ENCODE measurements at places on chromosomes 11 and 22. TPM values are rescaled to one million over a fixed set of nuclear protein-coding genes. Genes with fewer than 3 reads are reported as not detected.

DNA sequence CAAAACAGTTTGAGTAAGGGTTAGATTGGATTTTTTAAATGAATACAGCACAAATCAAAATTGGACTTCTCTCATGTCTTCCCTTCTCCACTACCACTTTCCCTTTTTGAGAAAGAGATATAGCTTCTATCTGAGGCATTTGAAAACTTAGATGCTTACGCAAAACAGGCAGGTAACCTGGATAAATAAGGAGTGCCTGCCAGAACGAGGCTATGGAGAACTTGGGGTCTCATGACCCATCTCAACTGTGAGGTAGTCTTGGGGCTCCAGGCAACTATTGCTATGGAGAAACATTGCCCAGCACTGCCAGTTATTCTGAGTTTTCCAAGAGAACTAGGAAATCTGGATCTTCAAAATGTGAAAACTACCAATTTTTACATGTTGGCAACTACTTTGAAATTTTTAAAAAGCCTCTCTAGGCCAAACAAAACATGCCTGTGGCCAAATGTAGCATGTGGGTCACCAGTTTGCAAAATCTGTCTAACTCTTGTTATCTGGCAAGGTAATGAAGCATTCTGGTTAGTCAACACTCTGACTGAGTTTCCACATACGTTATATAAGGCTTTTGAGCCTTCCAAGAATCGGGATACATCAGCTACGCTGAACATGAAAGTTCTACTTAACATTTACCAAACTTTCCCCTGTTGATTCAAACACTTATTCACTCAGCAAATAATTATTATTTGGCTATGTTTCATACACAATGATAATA lies 752.7 kb downstream of the KCNA4 start:
- no peak overlapping the region for H3K4me3 ChIP-seq
- no peak for DNase-seq
- no peaks in the 10 kb centered on the region for H3K4me1 ChIP-seq
- H3K36me3 ChIP-seq: no peaks in the 10 kb centered on the region

- peaks cover 14% of the 10 kb centered on the region for H3K4me1 ChIP-seq
- H3K27me3 ChIP-seq: no peaks in the 10 kb centered on the region
- H3K36me3 ChIP-seq: no peaks in the 10 kb centered on the region
- no peak overlapping the region for H3K4me3 ChIP-seq
- no peak for DNase-seq
Observed at GRCh38 chr11:96052921-96053651, 129.2 kb upstream of the MTMR2 start.

DNA sequence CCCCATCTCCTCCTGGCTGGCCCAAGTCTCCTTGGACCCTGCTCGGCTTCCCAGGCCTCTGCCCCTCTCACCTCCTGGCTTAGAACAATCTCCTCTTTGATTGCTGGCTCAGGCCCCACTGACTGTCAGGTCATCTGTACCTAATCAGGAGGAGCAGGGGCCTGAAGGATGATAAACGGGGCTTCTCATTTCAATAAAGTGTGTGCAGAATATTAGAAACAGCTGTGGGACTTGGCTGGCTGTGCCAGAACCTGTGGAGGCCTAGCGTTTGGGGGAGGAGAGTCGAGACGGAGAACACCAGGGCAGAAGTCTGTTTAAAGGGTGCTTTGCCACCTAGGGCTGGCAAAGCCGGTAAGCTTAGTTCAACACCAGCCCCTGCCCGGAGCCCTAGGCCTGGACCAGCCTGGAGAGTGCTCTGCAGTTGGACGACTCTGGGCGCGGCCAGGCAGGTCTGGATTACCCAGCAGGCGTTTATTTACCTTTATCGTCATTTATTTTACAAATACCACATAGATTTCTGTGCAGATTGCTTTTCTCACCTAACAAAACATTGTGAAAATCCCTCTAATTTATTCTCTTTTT lies 10.1 kb upstream of the VSIG10L2 start:
- H3K36me3 ChIP-seq: no peaks in the 10 kb centered on the region
- no peak overlapping the region for H3K27ac ChIP-seq
- no peak for DNase-seq
- H3K27me3 ChIP-seq: peaks cover 2% of the 10 kb centered on the region
- no peaks in the 10 kb centered on the region for H3K4me1 ChIP-seq

DNA sequence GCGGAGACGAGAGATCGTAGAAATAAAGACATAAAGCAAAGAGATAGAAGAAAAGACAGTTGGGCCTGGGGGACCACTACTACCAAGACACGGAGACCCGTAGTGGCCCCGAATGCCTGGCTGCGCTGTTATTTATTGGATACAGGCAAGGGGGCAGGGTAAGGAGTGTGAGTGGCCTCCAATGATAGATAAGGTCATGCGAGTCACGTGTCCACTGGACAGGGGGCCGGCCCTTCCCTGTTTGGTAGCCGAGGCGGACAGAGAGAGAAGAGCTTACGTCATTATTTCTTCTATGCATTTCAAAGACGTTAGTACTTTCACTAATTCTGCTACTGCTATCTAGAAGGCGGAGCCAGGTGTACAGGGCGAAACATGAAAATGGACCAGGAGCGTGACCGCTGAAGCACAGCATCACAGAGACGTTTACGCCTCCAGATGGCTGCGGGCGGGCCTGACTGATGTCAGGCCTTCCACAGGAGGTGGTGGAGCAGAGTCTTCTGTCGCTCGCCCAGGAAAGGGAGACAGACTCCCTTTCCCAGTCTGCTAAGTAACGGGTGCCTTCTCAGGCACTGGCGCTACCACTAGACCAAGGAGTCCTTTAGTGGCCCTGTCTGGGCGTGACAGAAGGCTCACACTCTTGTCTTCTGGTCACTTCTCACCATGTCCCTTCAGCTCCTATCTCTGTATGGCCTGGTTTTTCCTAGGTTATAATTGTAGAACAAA lies 24.8 kb downstream of the PPP6R2 start:
- no peaks in the 10 kb centered on the region for H3K36me3 ChIP-seq
- H3K27me3 ChIP-seq: no peaks in the 10 kb centered on the region
- no peak overlapping the region for H3K27ac ChIP-seq
- H3K4me1 ChIP-seq: no peaks in the 10 kb centered on the region

DNA sequence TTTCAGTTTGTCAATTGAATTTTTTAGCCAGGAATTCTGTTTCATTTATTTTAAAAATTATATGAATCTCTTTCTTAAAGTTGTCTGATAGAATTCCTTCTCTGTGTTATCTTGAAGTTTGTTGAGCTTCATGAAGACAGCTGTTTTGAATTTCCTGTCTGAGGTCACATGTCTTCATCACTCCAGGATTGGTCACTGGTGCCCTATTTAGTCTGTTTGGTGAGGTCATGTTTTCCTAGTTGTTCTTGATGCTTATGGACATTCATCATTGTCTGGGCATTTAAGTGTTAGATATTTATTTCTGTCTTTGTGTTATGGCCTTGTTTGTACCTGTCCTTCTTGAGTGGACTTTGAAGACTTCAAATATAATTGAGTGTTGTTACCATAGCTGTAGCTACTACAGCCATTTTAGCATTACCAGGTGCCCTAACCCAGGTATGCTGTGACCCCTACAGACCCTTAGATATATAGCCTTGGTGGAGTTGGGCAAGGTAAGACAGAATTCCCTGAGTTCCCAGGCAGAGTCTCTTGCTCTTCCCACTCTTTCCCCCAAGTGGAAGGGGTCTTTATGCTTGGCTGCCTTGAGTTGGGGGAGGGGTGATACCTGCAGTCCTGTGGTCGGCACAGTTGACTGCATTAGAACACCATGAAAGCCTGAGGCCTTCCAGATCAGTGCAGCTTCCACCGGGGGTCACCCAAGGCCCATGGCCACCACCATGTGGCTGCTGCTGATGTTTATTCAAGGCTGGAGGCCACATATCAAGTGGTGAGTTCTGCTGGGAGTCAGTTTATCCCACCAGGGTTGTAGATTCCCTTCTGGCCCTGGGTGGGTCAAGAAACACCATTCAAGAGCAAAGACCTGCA lies 229.6 kb downstream of the DYNC2H1 start:
- H3K27me3 ChIP-seq: no peaks in the 10 kb centered on the region
- peaks cover 2% of the 10 kb centered on the region for H3K4me1 ChIP-seq
- no peaks in the 10 kb centered on the region for H3K36me3 ChIP-seq
- H3K4me3 ChIP-seq: no peak overlapping the region

DNA sequence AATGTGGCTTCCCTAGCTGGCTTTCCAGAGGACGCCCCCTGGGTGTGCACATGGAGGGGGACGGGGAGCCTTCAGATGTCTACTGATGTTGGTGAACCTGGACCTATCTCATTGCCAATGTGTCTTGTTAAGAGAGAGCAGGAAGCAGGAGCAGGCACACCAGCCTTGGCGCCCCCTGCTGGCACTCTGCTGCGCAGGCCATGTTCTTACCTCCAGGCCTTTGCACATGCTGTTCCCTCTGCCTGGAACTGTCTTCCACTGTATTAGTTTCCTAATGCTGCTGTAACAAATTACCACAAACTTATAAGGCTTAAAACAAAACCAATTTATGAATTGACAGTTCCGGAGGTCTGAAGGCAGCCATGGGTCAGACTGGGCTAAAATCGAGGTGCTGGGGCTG lies 23.6 kb upstream of the MN1 start:
- no peaks in the 10 kb centered on the region for H3K36me3 ChIP-seq
- H3K4me3 ChIP-seq: no peak overlapping the region
- H3K27me3 ChIP-seq: no peaks in the 10 kb centered on the region

DNA sequence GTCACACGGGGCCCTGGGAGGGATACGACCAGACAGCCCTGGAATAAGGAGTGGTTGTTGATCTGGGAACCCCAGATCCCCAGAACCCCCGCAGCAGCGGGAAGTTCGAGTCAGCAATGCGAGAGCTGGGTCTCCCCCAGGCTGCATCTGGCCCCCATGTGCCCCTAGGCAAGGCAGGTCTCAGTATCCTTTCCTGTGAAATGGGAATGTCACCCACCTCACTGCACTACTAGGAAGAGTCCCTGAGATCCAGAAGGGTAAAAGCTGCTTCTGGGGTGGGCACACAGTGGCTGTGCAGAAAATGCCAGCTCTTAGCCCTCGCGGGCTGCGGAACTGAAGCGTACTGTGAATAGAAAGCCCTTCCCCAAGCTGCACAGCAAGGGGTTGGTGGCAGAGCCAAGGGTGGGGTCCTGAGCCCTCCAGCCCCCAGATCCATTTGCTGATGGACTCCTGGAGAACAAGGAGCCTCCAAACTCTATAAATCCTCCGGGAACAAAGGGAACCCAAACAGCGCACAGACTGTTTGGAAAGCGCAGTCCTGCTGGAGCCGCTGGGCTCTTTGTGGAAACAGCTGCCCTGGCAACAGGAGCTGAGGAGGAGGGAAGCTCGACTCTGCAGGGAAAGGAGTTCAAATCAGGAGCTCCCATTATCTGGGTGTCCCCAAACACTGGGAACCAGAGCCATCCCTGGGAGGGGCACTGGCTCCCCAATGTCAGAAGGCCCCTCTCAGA lies 68.2 kb upstream of the SHISAL1 start:
- no peak overlapping the region for H3K27ac ChIP-seq
- no peak overlapping the region for H3K4me3 ChIP-seq
- no peak for DNase-seq

DNA sequence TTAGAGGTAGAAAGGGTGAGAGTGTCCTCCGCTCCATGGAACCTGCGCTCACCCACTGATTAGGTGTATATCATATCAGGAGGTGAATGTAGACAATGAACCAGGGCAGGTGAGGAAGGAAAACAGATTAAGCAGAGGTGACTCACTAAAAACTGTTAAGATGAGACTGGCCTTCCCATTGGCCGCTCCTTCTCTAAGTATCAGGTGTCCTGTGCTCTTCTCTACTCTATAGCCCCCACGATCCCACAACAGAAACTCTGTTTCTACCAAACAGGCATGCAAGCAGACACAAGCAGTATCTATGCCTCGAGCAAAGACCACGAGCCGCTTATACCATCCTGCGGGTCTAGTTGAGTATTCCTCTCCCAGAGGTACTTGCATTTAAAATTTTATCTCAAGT lies 103.1 kb downstream of the SNX19 start:
- H3K27ac ChIP-seq: no peak overlapping the region
- no peaks in the 10 kb centered on the region for H3K4me1 ChIP-seq
- H3K36me3 ChIP-seq: no peaks in the 10 kb centered on the region
- no peak for DNase-seq
- H3K27me3 ChIP-seq: no peaks in the 10 kb centered on the region
- H3K4me3 ChIP-seq: no peak overlapping the region

DNA sequence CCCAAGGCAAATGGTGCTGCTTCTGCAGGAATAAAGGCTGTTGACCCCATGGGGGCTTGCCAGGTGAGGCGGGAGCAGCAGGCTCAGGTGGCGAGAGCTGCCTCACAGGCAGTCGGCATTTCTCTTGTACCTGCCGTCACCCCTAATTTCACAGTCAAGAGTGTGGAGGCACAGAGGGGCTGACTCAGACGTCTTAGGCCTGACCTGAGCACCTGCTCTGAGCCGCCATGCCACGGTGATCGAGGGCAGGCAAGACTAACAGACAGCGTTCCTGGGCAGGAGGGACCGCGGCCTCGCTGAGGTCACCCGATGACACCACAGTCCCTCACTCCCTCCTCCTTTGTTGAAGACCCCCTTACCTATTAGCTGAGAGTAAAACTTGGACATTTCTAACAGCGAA lies 5.2 kb downstream of the ALG12 start:
- peaks cover 5% of the 10 kb centered on the region for H3K4me1 ChIP-seq
- no peaks in the 10 kb centered on the region for H3K27me3 ChIP-seq
- DNase-seq: no peak
- peaks cover 10% of the 10 kb centered on the region for H3K36me3 ChIP-seq
- no peak overlapping the region for H3K4me3 ChIP-seq
- H3K27ac ChIP-seq: no peak overlapping the region

- no peak overlapping the region for H3K4me3 ChIP-seq
- H3K27me3 ChIP-seq: no peaks in the 10 kb centered on the region
- DNase-seq: no peak
- no peaks in the 10 kb centered on the region for H3K36me3 ChIP-seq
Observed at GRCh38 chr11:56968524-56968923, 20.2 kb upstream of the OR5AK2 start.

GRCh38 chr22:39771486-39771885 lies 122.1 kb downstream of the ENTHD1 start:
- H3K27me3 ChIP-seq: peaks cover 36% of the 10 kb centered on the region
- H3K27ac ChIP-seq: no peak overlapping the region
- no peak overlapping the region for H3K4me3 ChIP-seq
- no peak for DNase-seq
- H3K36me3 ChIP-seq: no peaks in the 10 kb centered on the region

- no peaks in the 10 kb centered on the region for H3K27me3 ChIP-seq
- H3K36me3 ChIP-seq: no peaks in the 10 kb centered on the region
- H3K4me3 ChIP-seq: no peak overlapping the region
- H3K27ac ChIP-seq: no peak overlapping the region
- H3K4me1 ChIP-seq: no peaks in the 10 kb centered on the region
Observed at GRCh38 chr22:30903876-30904460, 64.6 kb downstream of the MORC2 start.

Gene NDUFS8
- total RNA-seq: 150 TPM

Gene TTC36
- 0.60 TPM for total RNA-seq

Gene OR51B5
- not detected for total RNA-seq

Gene C11orf97
- total RNA-seq: not detected

Gene CHRDL2
- total RNA-seq: not detected

Measured in endothelial cell of umbilical vein (primary cell).